ENCODE measurements at places on chromosomes 11 and 22. TPM values are rescaled to one million over a fixed set of nuclear protein-coding genes. Genes with fewer than 3 reads are reported as not detected.

GRCh38 chr11:70074746-70075145 lies 3.4 kb upstream of the ANO1 start:
- H3K4me1 ChIP-seq, result no peaks in the 10 kb centered on the region
- H3K27ac ChIP-seq, result no peak overlapping the region
- H3K27me3 ChIP-seq, result peaks cover 54% of the 10 kb centered on the region
- H3K36me3 ChIP-seq, result no peaks in the 10 kb centered on the region
- no peak overlapping the region for H3K4me3 ChIP-seq
- no peak for DNase-seq

- H3K4me1 ChIP-seq, result peaks cover 27% of the 10 kb centered on the region
- H3K27ac ChIP-seq, result no peak overlapping the region
Measured at GRCh38 chr22:39245130-39246039, 603 bp upstream of the PDGFB start.

DNA sequence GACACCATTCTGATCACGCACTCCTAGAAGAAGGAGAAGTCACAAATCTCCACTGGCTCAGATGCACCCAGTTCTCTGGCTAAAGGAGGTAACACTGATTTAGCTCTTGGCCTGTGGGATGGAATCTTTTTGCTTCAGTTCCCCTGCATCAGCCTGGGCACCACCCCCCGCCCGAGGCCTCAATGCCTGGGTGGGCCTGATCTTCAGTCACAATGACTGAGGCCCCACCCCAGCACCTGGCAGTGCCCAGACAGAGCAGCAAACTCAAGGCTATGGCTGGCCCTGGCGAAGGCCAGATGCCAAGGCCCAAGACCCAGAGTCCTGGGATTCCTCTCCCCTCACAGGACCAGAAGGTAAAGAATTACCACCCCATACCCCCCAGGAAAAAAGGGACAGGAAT lies 5.0 kb downstream of the CYB561A3 start:
- H3K27ac ChIP-seq, result no peak overlapping the region
- H3K4me3 ChIP-seq, result no peak overlapping the region
- H3K4me1 ChIP-seq, result peaks cover 22% of the 10 kb centered on the region
- peaks cover 20% of the 10 kb centered on the region for H3K36me3 ChIP-seq
- H3K27me3 ChIP-seq, result no peaks in the 10 kb centered on the region

RRP8 gene
- 28.6 TPM for total RNA-seq

GRCh38 chr11:113593698-113594308 lies 112.3 kb downstream of the TMPRSS5 start:
- DNase-seq, result peak; percentile 39
- peaks cover 32% of the 10 kb centered on the region for H3K27me3 ChIP-seq
- H3K4me3 ChIP-seq, result no peak overlapping the region
- H3K27ac ChIP-seq, result peak overlapping the region; percentile 41
- H3K36me3 ChIP-seq, result no peaks in the 10 kb centered on the region

- H3K36me3 ChIP-seq, result peaks cover 5% of the 10 kb centered on the region
- peaks cover 11% of the 10 kb centered on the region for H3K27me3 ChIP-seq
- peaks cover 30% of the 10 kb centered on the region for H3K4me1 ChIP-seq
- H3K4me3 ChIP-seq, result no peak overlapping the region
Measured at GRCh38 chr11:66047541-66048365, 1.2 kb downstream of the GAL3ST3 start.

DNA sequence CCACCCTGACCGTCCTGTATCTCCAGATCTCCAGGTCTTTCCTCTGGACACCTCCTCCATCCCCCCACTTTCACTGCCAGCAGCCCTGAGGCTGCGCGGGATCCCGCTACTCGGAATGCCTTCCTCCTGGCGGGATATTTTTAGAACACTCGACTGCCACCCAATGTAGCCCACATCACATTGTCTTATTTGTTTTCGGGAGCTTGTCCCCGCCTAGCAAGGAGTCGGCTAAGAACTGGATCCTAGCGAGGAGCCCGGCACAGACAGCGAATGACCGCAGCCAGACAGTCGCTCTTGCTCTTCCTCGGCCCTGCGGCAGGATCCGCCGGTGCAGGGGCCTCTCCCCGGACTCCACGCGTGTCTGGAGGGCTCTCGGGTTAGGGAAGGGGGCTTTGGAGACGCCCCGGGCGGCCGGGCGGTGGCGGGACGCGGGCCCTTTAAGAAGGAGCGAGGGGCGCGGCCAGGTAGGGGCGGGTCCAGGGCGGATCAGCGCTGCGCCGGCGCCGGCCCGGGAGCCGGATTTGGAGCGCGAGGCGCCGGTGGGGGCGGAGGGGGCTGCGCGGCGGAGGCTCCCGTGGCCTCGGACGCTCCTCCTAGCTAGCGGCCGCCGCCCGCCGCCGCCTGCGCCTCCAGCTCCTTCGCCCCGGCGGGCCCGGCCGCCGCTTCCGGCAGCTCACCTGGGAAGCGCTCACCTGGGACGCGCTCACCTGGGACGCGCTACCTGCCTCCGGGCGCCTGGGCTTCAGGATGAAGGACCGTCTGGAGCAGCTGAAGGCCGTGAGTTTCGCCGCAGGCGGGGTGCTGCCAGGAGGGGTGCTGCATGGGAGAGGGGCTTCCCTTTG lies at the start of gene STX3:
Gene STX3 (plus strand): TSS at position 518 of the 842 bp plus-strand sequence. CDS start 230 bp downstream, at position 748.
- DNase-seq, result peak; percentile 83
- H3K36me3 ChIP-seq, result peaks cover 29% of the 10 kb centered on the region
- H3K4me1 ChIP-seq, result peaks cover 42% of the 10 kb centered on the region
- peak within 1 kb of the TSS; percentile 91 for H3K27ac ChIP-seq
- peaks cover 3% of the 10 kb centered on the region for H3K27me3 ChIP-seq

GRCh38 chr22:24119476-24119875 lies 61.8 kb upstream of the SUSD2 start:
- H3K36me3 ChIP-seq, result peaks cover 50% of the 10 kb centered on the region
- no peak overlapping the region for H3K27ac ChIP-seq
- no peaks in the 10 kb centered on the region for H3K4me1 ChIP-seq
- H3K4me3 ChIP-seq, result no peak overlapping the region
- H3K27me3 ChIP-seq, result no peaks in the 10 kb centered on the region

GRCh38 chr22:34722901-34723300 lies 343.1 kb upstream of the ISX start:
- H3K4me1 ChIP-seq, result no peaks in the 10 kb centered on the region
- no peak for DNase-seq
- no peak overlapping the region for H3K4me3 ChIP-seq
- H3K27me3 ChIP-seq, result no peaks in the 10 kb centered on the region
- H3K27ac ChIP-seq, result no peak overlapping the region

DNA sequence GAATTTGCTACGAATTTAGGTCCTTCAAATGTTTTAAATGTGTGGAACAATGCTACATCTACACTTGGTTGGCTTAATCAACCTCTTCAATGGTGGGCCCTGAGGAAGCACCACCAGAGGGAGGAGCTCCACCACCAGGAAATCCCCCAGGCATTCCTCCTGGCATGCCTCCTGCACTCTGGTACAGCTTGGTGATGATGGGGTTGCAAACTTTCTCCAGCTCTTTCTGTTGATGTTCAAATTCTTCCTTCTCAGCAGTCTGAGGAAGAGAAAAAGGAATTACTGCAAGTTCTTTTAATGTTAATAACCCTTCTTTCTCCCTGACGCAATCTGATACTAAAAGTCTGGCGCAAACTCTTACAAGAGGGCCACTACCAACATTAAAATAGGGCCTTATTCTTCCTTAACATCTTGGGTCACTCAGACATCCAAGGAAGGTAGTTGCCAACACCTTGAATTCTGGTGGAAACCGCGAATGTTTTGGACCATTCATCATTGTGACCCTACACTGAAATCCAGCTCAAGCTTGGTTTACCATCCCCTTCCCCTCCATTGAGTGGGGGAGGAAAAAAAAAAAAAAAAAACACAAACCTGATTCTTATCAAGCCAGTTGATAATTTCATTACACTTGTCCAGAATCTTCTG lies 4.2 kb downstream of the HSPA8 start:
- no peaks in the 10 kb centered on the region for H3K27me3 ChIP-seq
- peaks cover 43% of the 10 kb centered on the region for H3K4me1 ChIP-seq
- H3K4me3 ChIP-seq, result peak overlapping the region; percentile 98
- peak overlapping the region; percentile 95 for H3K27ac ChIP-seq

OR5A1 gene
- total RNA-seq, result not detected

DNA sequence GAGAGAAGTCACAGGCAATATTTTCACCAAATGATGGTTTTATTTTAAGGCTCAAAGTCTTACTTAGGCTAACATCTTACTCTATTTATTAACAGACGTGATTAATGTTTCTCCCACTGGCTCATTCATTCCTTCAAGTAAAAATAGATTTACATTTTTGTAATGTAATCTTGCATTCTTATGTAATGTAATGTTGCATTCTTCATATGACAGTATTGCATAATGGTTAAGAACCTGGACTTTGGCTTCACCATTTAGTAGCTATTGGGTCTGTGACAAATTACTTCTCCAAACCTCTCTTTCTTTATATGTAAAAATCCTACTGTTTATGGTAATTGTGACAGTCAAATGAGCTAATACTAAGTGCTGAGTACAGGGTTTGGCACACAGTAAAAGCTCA lies 3.3 kb upstream of the DIXDC1 start:
- no peaks in the 10 kb centered on the region for H3K27me3 ChIP-seq
- no peaks in the 10 kb centered on the region for H3K36me3 ChIP-seq
- no peak overlapping the region for H3K27ac ChIP-seq
